Stimulated activated CD8-positive, alpha-beta memory T cell treated with anti-CD3 and anti-CD28 coated beads, Interleukin-4, amount 100 ng/mL, for 1 hour (primary cell): ENCODE measurements at places on chromosomes 7 and 10.

GRCh38 chr7:42186151-42186550, 50.9 kb downstream of the GLI3 start:
- no peak for DNase-seq

GRCh38 chr10:3782146-3782450, 2.9 kb downstream of the KLF6 start:
- DNase-seq, result no peak

DNA sequence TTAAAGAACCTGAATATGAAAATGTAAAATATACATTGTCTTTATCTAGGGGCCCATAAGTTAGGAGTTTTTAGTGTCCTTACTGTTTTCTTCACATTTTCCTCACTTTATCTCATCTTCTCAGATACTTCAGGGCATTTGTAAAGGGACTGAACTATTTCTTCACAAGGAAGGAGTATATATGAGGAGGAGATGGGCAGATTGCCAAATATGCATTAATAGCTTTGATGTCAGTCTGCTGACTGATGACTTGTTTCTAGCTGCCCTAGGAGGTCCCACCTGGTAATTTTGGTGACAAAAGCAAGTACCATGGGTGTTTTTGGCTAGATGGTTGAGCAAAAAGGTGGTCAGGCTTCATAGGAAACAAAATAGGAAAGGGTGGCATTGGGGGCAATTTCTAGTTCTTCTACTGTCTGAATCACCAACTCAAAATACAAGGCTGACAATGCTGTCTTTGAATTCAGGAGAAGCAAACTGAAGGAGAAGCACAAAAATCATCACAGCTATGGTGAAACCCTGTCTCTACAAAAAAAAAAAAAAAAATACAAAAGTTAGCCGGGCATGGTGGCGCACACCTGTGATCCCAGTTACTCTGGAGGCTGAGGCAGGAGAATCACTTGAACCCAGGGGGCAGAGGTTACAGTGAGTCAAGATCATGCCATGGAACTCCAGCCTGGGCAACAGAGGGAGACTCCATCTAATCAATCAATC, 10.4 kb upstream of the STRIP2 start:
- no peak for DNase-seq

GRCh38 chr7:303425-303824, 13.5 kb downstream of the FOXL3 start:
- DNase-seq, result no peak

DNA sequence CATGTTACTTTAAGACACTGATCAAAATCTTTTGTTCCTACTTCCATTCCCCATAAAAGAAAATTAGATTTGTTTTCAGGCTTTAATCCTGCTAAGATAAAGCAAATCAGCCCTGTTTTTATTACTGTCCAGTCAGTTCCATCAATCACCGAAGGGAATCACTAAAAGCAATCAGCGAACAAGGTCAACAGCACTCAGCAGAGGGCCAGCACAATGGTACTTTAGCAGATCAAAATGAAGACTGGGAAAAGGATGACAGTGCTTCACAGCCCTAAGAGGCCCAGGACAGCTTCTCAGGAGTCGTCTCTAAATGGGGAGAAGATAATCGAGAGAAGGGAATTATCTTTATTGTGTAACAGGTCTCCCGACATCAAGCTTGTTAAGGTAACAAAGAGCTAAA, 32.7 kb downstream of the SEM1 start:
- no peak for DNase-seq
